ENCODE measurements at places on chromosomes 12 and 14.

- peak; percentile 46 for DNase-seq
Measured at GRCh38 chr12:110501399-110501751, 536 bp downstream of the VPS29 start.

DNA sequence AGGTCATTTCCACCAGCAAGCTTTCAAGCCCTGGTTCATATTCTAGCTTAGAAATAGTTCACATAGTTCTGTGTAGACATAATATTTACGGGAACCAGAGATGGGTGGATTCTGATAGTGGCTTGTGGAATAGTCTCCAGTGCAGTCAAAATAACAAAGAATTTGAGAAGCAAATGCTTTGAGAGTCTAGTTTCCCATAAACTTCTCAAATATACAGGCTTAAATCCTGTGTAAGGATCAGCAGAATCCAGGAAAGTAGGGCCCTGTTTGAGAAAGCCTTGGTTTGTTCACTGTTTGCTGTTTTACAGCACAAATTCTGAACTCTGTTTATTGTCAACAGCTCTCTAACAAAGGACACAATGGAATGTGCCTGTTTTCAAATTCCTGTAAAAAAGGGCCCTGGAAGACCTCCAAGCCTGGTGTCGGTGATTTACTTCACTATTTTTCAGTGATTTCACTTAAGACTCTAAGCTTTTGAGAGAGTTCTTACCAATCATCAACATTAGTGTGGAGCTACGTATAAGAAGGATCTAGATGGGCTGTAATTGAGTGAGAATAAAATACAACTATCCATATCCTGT, 11.4 kb upstream of the FOS start:
- DNase-seq: no peak

DNA sequence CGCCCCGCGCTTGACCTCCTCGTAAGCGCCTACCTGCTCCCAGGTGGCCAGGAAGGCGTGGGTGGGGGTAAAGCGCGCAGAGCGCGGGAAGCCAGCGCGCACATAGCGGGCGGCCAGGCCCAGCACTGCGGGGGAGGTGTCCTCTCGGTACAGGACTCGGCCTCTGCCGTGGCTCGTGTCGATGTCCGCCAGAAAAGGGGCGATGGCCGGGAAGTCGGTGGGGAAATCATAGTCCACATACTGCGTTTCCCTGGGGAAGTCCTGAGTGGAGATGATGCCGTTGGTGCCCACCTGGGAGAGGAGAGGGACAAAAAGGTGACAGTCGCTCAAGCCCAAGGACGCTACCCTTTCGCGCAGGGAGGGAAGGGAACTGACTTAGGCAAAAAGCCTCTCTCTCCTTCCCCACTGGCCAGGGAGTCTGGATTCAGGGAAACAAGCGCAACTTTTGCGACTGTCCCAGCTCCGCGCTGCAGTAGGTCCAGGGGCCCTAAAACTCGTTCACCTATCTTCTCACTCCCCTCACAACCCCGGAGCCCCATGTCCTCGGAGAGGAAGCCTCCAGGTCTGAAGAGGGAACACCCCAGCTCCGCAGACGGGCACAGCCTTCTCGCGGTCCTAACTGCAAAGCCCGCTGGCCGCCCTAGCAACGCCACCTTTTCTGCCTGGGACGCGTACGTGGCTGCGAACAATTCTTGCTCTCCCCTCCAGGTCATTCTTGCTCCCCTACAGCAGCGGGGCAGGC, 815 bp downstream of the NID2 start:
- DNase-seq: no peak

DNA sequence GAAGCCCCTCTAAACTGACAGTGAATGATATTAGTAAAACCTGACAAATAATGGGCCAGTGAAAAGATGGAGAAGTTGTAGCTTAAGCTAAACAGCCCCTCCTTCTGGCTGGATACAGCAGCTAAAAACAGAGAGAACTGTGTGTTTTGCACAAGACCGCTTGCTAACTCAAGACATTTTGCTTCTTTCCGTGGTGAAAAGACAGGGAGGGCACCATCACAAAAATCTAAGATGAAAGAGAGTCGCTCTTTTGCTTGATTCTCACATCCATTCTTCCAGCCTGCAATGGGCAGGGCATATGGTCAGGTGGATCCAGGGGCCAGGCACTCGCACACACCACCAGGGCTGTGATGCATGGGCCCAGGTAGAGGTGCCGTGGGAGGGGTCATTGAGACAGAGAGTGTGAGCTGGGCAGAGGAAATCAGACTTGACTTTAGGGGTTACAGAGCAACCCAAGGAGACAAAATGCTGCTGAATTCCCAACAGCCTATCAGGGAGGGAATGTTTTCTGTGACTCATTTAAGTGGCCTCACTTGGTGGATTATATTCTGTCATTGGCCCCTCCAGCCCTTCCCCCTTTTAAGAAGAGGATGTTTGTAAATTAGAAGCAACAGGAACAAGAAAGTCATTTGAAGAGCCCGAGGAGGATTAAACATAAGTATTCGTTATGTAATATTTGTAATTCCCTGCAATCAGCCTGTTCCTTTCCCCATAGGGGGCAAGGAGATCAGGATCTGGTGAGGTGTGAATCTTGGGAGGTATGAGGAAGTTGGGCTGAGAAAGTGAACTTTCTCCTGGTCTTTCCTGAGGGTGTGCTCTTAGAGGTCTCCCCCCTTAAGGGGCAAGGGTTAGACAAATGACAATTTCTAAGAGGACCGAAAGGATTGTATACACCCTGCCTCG, 12.3 kb downstream of the EMP1 start:
- no peak for DNase-seq

DNA sequence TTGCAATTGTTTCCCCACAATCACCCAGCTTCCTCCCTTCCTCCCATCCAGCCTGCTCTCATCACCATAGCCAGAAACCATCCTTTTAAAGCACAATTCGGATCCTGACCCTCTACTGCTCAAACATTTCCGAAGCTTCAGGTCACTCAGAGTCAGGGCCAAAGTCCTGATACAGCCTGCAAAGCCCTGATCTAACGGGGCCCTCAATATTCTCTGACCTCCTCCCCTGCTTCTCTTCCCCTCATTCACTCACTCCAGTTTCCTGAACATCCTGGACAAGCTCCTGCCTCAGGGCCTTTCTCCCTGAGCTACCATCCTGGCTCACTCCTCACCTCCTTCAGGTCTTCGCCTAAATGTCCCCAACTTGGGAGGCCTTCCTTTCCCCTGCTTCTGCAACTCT, 46.1 kb downstream of the PITPNM2 start:
- no peak for DNase-seq

GRCh38 chr12:49665384-49665783, 41.8 kb downstream of the FMNL3 start:
- DNase-seq: no peak

- no peak for DNase-seq
Measured at GRCh38 chr12:18805516-18806248, 67.8 kb downstream of the CAPZA3 start.

Data from T-helper 2 cell (primary cell).